Central memory CD4-positive, alpha-beta T cell (primary cell): ENCODE measurements at places on chromosomes 4 and X.
A peak's percentile ranks its signal among the peaks of the same experiment; 100 is the strongest.

GRCh38 chr4:39933671-39934590, 43.8 kb downstream of the PDS5A start:
- DNase-seq, result no peak

DNA sequence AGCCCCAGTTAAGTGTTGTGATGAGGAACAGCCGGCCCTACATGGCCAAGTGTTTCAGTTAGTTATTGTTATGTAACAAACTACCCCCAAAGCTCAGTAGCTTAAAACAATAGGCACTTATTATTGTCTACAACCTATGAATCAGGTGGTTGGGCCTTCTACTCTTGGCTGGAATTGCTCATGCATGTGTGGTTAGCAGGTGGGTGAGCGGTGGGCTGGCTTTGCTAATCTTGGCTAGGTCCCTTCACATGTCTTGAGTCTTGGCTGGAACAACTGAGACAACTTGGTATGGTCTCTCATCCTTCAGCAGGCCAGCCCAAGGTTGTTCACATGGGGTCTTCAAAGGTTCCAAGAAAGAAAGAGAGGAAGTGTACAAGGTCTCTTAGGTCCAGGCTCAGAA, 54.5 kb upstream of the CHRNA9 start:
- DNase-seq, result no peak

DNA sequence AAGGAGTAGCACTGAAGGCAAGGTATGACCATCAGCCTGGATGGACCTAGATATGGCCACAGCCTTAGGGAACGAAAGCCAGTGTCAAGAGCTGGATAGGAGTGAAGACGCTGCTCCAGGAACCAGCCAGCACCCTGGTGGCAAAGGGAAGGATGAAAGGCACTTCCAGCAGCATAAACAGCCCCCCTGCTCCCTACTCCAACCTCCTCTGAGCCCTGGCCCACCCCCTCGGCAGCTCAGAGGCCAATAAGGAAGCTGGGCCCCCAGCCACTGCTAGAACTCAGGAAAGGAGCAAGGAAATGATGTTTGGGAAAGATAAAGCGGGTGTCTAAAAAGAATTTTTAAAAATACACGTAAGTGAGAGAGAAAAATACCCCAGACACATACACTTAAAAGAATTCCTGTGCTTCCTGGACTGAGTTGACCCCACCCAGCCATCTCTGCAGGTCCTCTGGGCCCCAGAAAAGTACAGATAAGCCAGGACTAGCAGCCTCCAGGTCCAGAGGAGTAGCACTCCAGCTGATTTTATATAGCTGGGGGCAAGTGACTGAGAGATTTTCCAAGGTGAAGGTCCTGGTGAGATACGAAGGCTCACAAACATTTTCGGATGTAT, 170.4 kb downstream of the SHROOM4 start:
- DNase-seq, result no peak

GRCh38 chr4:76895619-76896018, 2.3 kb downstream of the SOWAHB start:
- no peak for DNase-seq

DNA sequence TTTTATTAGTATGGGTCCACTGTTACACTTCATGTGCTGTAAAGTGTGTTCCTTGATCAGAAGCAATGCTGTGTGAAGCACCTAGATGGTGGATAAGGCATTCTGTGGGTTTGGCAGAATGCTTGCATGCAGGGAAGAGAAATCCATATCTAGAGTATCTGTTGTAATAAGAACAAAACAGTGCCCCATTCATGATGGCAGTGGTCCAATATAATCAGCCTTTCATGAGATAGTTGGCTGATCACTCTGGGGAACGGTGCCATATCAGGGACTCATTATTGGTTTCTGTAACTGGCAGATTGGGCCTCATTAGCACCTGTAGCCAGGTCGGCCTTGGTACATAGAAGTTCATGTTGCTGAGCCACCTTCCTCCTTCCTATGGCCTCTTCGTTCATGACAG, 28.7 kb downstream of the STIM2 start:
- DNase-seq, result no peak

DNA sequence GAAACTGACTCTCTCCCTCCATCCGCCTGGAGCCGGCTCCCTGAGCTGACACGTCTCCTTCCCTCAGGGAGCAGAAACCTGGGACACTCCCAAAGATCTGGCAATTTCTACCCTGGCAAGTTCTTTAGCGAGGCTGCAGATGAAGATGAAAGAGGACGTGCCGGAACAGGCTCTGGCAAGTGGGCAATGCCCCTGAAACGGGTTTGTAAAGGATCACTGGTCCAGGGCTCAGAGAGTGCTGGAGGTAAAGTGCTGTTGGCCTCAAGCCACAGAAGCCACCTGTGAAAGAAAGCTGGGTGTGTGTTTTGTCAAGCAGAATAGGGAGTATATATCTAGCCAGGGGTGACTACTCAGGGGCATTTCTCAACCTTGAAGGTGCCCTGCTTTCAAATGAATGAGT, 131.4 kb upstream of the ATP6AP2 start:
- DNase-seq, result no peak

DNA sequence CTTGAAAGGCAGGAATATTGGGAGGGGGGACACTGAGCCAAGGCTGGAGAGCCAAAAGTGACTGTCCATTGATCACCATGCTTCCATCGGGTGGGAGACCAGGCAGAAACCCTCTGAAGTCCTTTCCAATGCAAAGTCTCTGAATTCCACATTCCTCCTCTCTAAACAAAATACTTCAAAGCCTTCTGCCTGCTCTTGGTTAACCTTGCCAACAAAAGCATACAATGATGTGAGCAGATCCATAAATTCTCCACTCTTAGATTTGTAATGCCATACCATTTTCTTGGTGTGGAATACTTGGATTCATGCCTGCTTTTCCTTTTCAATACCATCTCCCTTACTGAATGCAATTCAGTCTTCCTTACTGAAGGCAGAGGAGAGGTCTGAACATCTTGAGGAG, 74.1 kb upstream of the FAM9B start:
- no peak for DNase-seq

DNA sequence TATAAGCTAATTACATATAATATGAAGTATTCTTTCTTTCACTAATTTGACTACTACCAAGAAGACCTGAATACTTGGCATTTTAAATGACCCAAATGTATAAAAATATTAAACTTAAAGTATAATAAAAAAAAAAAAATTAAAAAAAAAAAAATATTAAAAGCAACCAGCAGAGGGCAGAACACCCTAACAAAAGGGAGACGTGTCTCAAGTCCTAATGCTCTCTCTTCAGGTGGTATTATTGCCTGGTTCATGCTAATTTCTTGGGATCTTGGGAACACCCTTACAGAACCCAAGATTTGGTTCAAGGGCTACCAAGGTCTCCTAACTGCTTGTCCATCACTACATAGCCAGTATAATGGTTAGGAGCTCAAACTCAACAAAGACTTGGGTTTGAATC, 754.8 kb downstream of the RAB28 start:
- DNase-seq, result no peak

DNA sequence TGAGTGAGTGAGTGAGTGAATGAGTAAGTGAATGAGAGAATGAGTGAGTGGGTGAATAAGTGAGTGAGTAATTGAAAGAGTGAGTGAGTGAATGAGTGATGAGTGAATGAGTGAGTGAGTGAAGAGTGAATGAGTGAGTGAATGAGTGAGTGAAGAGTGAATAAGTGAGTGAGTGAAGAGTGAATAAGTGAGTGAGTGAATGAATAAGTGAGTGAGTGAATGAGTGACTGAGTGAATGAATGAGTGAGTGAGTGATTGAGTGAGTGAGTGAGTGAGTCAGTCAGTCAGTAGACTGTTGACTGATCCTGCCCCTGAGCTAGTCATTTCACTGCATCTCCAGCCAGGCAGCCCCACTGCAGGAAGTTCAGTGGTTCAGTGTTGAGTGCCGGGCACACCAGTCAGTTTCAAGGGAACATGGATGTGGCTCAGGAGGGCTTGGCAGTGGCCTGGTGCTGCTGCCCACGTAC, 228.4 kb upstream of the PSAPL1 start:
- DNase-seq, result no peak

DNA sequence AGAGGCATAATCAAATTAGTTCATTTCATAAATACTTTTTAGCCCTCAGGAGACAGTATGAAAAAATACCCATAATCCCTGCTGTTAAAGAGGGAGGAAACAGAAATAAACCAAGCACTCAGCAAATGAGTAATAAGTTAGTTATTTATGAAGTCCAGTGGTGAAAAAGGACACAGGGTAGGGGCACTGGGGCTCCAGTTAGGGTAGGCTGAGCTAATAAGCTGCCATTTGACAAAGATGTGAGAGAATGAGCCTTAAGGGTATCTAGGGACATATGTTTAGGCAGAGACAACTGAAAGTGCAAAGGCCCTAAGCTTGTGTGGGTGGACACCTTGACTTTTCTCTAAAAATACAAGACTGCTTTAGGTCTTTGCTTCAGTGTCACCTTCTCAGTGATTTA, 94.4 kb downstream of the IL15 start:
- no peak for DNase-seq

- DNase-seq, result no peak
Measured at GRCh38 chr4:186018784-186019183, 50.2 kb upstream of the TLR3 start.

GRCh38 chr4:8777320-8778196, 94.1 kb downstream of the HMX1 start:
- no peak for DNase-seq

- no peak for DNase-seq
Measured at GRCh38 chr4:9996319-9997110, 24.8 kb downstream of the SLC2A9 start.

GRCh38 chr4:67744561-67745283, 9.5 kb downstream of the GNRHR start:
- no peak for DNase-seq

DNA sequence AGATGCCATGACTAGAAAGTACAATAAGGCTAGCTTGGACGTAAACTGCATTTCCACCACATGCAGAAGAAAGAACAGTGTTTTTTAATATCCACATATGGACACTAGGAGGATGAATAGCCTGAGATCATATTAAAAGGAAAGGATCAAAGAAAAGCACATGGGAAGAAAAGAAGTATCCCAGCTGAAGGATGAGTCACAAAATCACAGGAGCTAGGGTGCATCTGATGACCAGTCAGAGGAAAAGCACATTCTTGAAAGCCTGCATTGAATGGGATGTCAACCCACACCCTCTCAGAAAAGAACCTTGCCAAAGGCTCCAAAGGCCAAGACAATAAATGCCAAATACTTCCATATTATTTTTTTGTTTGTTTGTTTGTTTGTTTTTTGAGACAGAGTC, 56.8 kb upstream of the PRDX4 start:
- no peak for DNase-seq

GRCh38 chr4:92636038-92636806, 332.5 kb downstream of the GRID2 start:
- DNase-seq, result no peak

- DNase-seq, result no peak
Measured at GRCh38 chr4:87224141-87224923, 3.9 kb upstream of the KLHL8 start.

DNA sequence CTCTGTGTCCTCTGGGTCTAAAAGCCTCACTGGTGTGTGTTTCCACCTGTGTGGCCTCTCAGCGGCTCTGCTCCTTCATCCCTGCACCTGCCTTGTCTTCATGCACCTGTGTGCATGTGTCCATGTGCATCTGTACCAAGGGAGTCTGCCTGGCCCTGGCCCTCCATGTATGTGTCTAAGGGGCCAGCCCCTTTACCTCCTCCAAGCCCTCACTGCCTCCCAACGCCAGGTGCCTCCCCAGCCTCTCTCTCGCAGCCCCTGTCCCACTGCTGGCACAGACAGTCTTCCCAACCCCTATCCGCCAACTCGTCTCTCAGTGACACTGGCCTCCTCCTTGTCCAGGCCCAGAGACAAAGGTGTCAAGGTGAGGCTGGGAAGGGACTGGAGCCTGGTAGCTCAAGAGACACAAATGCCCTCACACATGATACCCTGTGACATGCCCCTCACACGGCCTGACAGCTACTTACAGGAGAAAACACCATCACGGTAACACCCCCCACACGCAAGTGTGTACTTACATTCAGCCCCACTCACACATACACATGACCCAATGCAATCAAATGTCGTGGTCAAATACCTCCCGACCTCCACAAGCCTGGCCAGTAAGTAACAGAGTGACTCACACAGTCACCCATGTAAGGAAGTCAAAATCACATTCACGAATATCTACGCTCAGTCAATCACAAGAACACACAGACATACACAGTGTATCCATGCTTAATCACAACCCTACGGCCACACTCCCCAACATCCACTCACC, 11.4 kb downstream of the L1CAM start:
- DNase-seq, result no peak

DNA sequence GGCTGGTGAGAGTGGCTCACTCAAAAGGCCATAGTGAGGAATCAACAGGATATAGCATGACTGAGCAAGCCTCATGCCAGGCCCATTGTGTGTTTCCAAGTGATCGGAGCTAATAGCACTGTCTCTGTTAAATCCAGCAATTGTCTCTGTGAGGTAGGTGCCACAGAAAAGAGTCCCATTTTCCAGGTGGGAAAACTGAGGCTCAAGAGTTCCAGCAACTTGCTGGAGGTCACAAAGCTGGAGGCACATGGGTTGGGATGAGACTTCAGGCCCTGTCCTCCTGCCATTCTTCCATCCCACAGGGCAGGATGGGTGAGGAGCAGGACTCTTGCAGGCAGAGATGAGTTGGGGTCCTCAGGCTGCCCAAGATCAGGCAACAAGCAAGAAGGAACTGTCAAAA, 1.1 kb upstream of the CYTL1 start:
- DNase-seq, result no peak

DNA sequence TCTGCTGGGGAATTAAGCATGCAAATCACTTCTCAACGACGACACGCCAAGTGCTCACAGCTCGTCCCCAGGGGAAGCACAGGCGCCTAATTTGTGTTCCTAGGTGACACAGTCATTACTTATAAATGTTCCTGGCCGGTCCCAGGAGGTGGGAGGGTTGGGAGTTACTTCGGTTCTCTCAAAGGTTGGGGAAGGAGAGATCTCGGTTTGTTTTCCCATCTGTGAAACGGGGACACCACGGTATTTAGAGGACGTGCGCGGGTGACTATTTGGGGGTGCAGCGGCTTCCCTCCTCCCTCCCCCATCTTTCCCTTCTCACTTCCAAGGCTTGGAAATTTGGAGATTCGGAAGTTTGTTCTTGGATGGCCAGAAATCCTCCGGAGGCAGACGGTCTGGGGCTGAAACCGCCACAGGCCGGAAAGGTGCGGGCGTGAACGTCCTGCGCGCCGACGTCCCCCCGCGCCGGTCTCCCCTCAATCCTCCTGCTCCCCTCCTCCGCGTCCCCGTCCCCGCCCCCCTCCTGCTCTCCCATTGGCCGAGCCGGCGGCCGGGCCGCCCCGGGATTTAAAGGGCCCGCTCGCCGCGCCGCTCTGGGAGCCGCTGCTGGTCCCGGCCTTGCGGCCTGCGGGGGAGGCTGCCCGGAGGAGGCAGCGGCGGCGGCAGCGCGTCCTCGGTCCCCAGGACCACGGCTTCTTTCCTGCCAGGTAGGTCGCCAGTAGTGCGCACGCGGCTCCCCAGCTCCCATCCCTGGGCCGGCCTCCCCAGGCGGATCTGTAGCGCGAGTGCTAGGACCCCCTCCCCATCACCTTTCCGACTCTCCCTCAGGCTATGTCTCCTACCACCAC, at the start of gene PORCN:
Gene PORCN, plus strand, starts transcription at position 593 of the 845 bp plus-strand sequence. CDS start 829 bp downstream, outside the sequence.
- peak; percentile 65 for DNase-seq

DNA sequence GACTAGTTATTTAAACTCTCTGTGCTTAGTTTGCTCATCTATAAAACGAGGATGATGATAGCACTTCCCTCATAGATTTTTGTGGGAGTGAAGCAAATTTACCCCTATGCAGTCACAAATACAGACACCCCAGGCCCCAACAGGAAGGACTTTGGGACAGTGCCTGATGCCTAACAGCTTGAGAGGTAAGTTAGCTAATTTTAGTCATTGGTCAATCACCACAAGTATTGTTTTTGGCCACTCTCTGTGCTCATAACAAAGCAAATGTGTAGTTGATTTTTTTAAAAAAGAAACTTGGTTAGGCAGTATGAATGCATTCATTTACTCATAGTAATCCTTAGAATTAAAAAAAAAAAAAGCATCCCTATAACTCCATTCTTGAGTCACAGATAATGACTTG, 1590.7 kb upstream of the TENM3 start:
- no peak for DNase-seq
